IPS DF 6.9 (cell line): ENCODE measurements at places on chromosomes 12 and 14.

- no peak for DNase-seq
Observed at GRCh38 chr12:22682663-22683062, 57.7 kb downstream of the ETNK1 start.

- DNase-seq, result peak; percentile 71
Observed at GRCh38 chr14:96362965-96363750, at the start of the genes ATG2B and GSKIP. Gene ATG2B, minus strand, starts transcription at chr14:96363341. Its CDS starts 365 bp downstream, at chr14:96362976. Gene GSKIP, plus strand, starts transcription at chr14:96363526. Its CDS starts 18,722 bp downstream, at chr14:96382248.

DNA sequence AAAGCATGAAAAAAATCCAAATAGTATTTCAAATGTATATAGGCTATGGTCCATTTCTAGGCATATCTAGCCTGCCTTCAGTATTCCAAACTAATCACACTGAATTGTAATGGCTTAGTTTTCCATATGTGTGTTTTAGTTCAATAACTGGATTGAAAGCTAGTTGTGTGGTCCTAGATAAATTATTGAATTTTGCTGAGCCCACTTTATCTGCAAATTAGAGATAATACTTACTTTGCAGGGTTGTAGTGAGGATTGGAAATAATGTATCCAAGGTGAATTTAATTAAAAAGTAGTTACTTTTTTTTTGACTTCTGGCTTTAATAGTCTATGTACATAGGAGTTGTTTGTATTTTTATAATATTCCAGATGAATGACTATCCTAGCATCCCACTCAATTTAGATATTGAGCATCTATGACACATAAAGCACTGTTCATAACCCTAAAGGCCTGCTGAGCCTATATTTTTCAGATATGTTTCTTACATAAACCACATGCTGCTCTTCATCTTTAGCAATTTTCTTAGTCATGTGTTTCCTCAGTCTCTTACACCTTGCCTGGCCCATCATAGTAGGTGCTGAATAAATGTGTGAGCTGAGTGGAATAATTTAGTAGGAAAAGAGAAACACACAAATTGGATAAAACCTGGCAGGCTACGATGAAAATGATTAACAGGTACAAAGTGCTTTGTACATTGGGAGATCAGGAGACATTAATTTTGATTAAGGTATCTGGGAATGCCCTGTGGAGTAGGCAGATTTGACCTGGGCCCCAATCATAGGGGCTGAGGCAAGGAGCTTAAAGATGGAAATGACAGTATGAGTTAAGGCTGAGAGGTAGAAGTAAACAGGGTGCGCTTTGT lies 1.1 kb upstream of the ATP23 start:
- DNase-seq, result no peak

DNA sequence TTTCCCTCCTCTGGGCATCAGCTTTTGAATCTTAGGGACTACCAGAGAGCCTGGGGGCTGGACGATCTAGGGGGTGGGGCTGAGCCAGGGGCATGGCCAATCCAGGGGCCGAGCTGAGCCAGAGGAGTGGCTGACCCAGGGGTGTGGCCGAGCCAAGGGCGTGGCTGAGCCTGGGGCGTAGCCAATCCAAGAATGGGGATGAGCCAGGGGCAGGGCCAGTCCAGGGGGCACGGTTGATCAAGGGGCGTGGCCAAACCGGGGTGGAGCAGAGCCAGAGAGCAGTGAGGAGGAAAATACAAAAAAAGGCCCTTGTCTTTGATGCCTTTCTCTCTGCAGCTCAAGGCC lies 219.3 kb upstream of the NOS1 start:
- peak; percentile 73 for DNase-seq

GRCh38 chr12:51430196-51430895 lies 5.7 kb downstream of the SLC4A8 start:
- no peak for DNase-seq

- DNase-seq, result no peak
Observed at GRCh38 chr12:116160231-116160630, 117.3 kb downstream of the MED13L start.

DNA sequence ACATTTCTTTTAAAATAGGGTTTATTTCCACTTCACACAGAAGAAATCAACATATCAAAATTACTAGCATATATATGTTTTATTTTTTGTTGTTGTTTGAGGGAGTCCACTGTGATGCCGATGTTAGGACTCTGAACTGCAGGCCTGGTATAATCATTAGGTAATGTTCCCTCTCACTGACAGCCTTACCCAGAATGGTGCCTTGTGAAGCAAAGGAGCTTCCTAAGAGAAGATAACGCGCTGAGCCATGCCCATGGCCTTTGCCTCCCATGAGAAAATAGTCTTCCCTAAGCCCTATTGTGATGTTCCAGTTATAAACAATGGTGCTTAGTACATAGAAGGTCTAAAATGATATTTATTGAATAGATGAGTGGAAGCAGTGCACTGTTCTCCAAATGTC lies 12.0 kb downstream of the GNG2 start:
- DNase-seq, result no peak

- no peak for DNase-seq
Observed at GRCh38 chr14:84671776-84672175, 858.2 kb upstream of the FLRT2 start.

DNA sequence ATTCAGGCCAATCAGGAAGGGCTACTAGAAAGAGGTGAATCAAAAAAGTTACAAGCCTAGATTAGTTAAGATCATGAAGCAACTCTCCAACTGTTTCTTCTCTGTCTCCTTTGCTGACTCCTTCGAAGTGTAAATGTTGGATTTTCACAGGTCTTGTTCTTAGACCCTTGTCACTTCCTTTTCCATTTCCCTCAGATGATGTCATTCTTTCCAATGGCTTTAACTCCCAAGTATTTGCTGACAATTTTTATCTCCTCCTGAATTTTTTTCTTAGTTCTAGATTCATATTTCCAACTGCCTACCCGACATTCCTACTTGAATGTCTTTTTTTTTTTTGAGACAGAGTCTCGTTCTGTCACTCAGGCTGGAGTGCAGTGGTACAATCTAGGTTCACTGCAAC lies 10.8 kb downstream of the GAS2L3 start:
- DNase-seq, result no peak

- DNase-seq, result no peak
Observed at GRCh38 chr12:75995691-75996090, 35.9 kb downstream of the PHLDA1 start.

GRCh38 chr12:30447061-30447750 lies 248.5 kb downstream of the IPO8 start:
- no peak for DNase-seq
